ENCODE measurements at places on chromosomes 11 and 22.

GRCh38 chr11:109789901-109790300, 303.3 kb upstream of the ZC3H12C start:
- no peak for DNase-seq

DNA sequence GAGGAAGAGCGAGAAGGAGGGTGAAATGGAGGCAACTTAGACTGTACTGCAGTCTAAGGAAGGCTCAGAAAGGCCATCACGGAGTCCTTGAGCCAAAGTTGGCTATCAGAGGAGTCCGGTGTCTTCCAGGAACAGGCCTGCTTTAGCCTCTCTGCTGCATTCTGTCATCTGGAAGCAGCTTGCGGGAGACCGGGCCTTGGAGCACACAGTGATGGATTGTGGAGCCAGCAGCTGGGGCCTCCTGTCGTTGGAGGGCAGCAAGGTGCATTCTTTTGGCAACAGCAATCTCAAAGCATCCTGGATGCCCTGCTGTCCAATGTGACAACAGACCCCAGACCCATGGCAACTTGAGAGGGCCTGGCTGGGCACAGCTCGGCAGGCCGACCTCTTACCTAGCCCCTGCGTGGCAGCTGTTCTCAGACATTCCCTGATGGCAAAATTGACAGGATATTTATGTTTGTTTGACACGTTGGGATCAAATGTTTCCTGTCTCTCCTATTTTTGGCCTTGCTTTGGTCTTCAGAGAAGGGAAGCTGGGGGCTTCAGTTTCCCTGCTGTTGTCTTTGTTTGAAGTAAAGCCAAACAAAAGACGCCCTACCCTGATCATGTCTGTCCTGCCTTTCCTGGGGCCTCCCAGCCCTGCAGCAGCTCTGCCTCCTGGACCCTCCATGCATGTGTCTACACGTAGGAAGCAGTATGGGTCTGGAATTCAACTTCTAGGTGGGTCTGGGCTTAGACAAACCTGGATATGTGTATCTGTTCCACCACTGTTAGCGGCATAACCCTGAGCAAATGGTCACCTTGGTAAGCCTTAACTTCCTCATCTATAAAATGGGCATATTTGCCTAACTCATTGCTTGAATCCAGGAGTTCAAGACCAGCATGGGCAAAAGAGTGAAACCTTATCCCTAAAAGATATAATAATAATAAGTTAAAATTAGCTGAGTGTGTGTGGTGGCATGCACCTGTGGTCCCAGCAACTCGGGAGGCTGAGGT, 43.9 kb upstream of the LMO2 start:
- no peak for DNase-seq

DNA sequence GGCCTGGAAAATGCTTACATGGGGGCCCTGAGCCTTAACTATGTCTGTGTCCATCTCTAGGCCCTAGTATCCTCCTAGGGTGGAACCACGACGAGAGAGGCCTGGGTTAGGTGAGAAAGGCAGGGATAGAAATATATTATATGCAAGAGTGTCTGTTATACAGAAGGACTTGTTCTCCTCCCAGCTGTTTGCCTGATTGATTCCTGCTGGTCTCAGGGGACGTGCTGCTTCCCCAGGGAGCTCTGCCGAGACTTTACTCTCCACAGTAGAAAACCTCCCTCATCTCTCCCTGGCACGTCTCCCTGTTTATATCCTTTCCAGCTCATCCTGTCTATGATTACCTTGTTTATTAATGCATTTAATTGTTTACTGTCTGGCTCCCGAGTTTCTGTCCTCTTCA, 132.6 kb downstream of the MIAT start:
- no peak for DNase-seq

DNA sequence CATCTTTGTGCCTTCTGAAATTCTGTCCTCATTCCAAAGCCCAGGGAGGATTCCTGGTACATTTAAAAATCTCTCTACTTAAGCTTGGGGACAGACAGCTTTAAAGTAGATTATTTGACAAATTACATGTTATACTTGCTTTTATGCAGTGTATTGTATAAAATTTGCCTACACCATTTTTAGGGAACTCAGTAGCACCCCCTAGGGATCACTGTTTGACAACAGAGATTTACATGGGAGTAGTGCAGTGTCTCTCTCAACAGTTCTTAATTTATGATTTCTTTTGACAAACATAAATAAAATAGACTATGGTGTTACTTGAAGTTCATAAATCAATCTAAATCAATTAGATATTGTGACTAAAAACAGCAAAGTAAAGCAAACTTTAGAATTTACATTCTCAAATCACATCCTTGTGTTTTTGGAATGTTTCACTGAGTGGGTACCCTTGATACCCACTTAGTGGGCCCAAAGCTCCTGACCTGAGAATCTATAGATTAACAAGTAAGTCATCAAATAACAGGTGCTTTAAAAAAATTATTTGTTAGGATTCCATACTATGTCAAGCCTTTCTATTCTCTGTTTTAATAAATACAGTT, 428.8 kb downstream of the DYNC2H1 start:
- no peak for DNase-seq

- no peak for DNase-seq
Observed at GRCh38 chr11:41245704-41246398, 213.6 kb downstream of the LRRC4C start.

DNA sequence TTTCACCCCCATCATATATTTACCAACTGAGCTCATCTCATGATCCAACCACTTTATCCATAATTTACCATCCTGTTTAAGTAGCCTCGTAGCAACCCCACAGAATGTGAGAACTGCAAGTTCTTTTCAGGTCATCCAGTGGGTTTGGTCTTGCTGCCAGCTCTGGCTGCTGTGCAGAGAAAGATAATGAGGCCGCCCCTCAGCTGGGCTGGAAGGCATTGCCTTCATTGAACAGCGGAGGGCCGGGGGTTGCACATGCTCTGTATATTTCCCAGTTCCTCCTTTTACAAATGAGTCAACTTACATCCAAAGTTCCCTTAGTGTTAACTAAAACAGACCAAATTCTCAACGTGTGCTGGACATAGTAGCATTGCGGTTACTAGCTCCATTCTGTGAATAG, 96.7 kb downstream of the SYN3 start:
- no peak for DNase-seq

- DNase-seq = no peak
Observed at GRCh38 chr11:68127714-68128681, 6.8 kb upstream of the CHKA start.

- DNase-seq = peak; percentile 92
Observed at GRCh38 chr11:77047007-77047927, 13.1 kb downstream of the B3GNT6 start.

- no peak for DNase-seq
Observed at GRCh38 chr11:133900176-133901105, 55.1 kb upstream of the SPATA19 start.

DNA sequence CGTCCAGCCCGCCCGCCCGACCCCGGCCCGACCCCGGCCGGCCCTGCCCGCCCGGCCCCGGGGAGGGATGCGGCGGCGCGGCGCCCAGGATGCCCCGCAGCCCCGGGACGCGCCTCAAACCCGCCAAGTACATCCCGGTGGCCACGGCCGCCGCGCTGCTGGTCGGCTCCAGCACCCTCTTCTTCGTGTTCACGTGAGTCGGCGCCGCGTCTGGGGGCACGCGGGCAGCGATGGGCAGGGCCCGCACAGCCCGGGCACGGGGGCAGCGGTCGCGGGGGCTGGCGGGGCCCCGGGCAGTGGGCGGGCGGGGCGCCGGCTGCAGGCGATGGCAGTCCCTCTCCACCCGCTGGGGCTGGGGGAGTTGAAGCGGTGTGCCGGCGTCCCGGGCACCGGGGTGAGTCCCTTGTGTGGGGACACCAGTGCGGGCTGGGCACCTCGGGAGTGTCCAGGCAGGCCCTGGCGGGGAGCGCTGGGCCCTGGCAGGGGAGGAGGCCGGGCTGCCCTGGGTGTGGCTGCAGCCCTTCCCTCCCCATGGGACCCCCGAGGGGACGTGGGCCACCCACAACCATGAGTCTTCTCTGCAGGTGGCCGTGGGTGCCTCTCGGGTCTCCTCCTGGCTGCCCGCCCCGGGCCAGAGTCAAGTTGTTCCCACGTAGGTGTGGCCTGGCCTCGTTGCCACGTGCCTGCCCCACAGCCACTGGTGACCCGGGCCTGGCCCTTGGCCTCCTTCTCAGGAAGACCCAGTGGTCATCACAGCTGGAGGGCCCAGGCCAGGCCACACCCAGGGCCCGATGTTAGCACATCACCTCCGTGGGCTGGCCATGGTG, 468 bp downstream of the ZDHHC8 start:
- no peak for DNase-seq

DNA sequence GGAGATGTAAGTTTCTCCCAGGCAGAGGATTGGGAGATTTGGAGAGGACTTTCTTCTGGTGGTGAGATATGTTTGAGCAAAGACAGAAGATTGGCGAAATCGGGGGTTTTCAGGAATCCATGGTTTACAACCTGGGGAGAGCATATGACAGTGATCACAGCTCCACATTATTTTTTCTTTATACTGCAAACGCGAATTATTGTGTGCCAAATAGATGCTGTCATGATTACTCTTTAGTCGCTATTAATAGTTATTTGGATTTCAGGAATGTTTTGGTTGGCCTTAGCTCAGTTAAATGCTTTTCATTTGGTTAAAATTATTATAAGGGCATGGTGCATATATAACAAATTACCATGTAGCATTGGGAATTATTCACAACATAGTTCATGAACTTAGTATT, 15.2 kb downstream of the ATXN10 start:
- DNase-seq = no peak

- no peak for DNase-seq
Observed at GRCh38 chr11:32139896-32140520, 49.1 kb downstream of the RCN1 start.

GRCh38 chr11:2549876-2550605, 105.2 kb downstream of the KCNQ1 start:
- DNase-seq = no peak

DNA sequence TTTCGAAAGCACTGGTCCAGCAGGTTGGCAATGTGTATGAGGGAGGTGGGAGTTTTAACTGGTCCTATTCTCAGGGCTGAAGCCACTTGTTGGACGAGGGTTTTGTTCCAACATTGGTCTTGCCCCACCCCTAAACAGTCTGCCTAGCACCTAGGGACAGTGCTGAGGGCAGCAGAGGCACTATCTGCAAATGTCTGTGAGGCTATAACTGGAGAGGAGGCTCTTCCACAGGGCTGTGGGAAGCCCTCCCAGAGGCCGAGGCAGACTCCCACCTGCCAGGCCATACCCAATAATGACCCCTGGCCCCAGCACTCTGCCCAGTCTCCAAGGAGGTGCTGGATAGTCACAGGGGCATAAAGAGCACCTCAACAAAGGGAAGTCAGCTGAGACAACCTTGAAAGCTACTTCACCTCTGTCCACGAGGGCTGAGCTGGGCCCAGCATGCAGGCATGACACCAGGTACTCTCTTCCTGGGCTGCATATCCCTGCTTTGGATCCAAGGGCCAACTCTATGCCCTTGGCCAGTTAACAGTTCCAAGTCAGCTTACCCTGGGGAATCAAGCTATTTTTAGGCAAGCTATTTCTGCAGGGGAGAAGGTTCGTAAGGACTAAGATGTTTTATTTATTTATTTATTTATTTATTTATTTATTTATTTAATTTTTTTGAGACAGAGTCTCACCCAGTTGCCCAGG, 40.2 kb upstream of the SLC25A1 start:
- no peak for DNase-seq

GRCh38 chr11:79100093-79100910, 340.5 kb downstream of the TENM4 start:
- DNase-seq = no peak

- DNase-seq = no peak
Observed at GRCh38 chr11:10022764-10023163, 271.3 kb downstream of the SBF2 start.

DNA sequence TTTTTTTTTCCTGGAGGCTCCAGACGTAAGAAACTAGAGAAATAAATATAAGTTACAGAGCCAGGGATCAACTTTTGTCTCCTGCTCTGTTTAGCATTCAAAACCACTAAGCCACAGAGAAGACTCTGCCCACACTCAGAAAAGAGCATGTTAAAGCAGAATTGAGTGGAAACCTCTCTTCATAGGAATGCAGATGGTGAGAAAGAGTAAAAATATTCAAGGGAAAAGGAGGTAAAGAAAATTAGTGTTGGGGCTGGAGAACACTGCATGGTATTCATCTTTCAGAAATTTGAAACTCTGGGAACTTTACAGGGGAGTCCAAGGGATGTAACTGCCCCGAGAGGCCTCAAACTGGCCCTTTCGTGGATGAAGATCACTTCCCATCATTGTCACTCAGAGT, 65.1 kb downstream of the CLMP start:
- no peak for DNase-seq

- no peak for DNase-seq
Observed at GRCh38 chr22:41201141-41201540, 4.0 kb upstream of the L3MBTL2 start.

All from CD4-positive, alpha-beta T cell treated with Interleukin-6 at 100 ng/mL for 8 hours (primary cell).